ENCODE measurements at places on chromosomes 1 and 21.

GRCh38 chr1:26829184-26829911 lies 2.9 kb downstream of the ZDHHC18 start:
- no peak for DNase-seq

DNA sequence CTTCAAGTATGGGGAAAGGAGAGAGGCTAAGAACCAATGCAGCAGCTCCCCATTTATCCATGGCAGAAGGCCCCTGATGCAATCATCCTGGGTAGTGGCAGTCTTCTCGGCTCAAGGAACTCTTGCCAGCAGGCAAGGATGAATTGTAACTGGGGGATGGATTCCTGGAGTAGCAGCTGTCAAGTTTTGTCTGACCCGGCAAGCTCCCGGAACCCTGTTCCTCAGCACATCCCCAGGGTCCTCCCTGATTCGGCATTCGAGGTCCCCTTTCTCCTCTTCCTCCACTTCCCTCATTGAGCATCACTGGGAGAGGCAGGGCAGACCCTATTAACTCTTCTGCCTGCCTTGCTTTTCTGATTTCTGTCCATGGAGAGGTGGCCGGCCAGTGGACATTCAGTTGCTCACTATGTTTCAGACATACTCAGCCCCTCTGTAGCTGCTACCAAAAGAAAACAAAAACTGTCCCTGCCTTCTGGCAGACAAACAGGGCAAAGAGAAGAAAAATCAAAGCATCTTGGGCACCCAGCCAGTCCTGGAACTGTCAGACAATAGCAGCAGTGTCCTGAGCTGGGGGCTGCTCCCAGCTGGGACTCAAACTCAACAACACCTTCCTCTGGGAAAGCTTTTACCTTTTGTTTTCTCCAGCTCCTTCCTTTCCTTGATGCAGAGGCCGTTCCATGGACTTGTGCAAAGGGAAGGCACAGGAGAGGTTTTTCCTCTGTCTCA lies 5.6 kb upstream of the PTCH2 start:
- no peak for DNase-seq

DNA sequence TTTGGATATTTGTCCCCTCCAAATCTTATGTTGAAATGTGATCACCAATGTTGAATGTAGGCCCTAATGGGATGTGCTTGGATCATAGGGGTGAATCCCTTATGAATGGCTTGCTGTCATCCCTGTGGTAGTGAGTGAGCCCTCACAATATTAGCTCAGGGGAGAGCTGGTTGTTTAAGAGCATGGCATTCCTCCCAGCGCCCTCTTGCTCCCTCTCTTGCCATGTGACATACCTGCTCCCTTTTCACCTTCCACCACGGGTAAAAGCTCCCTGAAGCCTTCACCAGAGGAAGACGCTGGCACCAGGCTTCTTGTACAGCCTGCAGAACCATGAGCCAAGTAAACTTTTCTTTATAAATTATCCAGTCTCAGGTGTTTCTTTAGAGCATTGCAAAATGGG lies 305.6 kb downstream of the KCTD3 start:
- DNase-seq: no peak

DNA sequence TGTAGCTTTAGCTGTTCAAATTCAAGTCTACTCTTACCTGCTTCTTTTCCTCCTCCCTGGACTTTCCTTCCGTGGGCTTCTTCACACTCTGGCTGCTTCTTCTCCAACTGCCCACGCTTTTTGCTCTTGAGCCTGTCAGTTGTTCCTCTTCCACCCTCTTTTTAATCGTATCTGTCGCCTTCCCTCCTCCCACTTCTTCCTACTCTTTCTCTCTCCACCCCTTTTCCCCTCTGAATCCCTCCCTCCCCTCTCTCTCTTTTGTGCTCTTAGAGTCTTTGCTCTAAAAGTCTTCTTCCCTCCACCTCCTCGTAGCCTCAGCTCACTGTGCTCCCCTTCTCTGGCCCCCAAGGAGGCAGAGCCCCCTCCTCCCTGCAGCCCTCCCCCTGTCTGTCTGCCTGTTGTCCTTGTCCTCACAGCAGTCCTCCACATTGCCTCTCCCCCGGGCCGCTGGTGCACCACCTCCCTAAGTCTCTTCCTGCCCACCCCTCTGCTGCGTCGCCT lies 12.9 kb upstream of the GJA5 start:
- no peak for DNase-seq

DNA sequence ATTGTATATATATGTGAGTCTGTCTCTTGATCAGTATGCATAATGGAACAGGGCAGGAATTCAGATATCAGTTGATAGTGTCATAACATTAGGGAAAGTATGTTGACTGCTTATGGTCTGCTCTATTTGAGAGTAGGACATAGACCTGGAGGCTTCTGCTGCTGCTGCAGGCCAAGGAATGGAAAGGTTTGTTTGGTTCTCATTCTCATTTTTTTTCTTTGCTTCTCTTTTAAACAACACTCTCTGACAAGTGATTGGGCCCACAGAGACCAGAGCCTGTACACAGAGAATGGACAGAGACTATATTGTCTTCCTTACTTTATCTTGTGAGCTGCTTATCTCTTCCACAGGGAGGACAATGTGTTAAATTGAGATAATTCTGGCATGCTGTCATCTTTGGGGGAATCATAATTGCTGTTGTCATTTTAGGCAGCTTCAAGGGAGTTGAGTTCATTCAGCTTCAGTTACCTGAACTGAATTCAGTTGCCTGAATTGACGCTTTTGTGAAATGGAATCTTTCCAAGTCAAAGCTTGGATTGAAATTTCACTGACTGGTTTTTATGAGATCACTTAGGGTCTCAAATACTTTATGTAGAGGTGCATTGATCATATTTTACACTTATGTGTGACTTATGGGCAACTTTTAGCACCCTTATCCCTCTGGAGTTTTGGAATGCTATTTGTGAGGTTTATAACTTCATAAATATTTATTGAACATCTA lies 16.9 kb downstream of the CAP1 start:
- DNase-seq: no peak

DNA sequence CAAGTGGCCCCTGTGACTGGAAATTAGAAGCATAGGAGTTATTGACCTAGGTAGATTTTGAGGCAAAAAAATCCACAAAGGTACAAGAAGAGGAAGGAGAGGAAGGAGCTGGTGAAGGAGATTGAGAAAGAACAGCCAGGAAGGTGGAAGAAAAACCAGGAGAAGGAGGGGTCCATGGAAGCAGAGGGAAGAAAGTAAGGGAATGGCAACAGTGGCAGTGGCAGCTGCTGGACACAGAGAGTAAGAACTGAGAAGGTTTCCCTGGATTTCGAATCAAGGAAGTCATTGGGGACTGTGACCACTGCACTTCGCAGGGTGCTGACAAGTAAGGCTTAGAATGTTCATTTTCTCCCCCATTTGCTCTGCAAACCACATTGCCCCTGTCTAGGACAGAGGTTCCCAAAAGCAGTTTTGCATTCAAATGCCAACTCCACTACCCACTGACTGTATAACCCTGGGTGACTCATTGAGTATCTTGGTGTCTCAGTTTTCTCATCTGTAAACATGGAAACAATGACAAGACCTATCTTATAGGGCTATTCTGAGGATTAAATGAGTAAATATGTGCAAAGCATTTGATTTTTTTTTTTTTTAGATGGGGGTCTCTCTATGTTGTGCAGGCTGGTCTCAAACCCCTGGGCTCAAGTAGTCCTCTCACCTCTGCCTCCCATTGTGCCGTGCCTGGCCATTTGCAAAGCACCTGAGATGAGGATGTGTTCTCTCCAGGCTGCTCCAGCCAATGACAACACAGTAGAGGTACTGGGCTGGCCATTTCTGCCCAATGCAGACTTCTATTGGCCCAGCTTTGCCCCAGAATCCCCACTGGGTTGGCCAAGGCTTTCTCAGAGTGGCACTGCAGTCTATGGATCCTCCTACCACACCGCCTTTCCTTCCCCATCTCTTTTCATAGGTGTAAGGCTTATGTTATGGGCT lies 9.3 kb upstream of the CAPN2 start:
- no peak for DNase-seq
